Lung (tissue), 17 donors: ENCODE measurements at places on chromosomes 3 and 15. TPM values are rescaled to one million over a fixed set of nuclear protein-coding genes. Genes with fewer than 3 reads are reported as not detected.

DNA sequence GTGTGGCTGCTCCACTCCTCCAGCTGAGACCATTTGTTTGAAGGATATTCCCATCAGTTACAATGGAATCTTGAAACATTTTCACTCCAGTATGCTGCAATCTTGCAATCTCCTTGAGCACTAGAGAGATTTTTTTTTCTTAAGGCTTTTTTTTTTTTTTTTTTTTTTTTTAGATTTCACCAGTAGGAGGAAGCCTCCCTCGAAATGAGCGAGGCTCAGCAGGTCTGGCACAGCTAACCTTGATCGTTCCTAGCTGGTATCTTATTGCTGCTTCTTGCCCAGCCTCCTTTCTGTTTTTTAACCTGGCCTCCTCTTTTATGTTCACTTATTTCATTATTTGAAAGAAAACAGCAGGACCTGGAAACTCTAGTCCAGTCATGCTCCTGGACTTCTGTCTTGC is 48.1 kb downstream of the RAP2B start:
- no peak overlapping the region for H3K27ac ChIP-seq
- no peak for DNase-seq
- H3K4me1 ChIP-seq: no peaks in the 10 kb centered on the region
- H3K27me3 ChIP-seq: no peaks in the 10 kb centered on the region
- no peaks in the 10 kb centered on the region for H3K36me3 ChIP-seq

- H3K27me3 ChIP-seq: no peaks in the 10 kb centered on the region
- no peaks in the 10 kb centered on the region for H3K4me1 ChIP-seq
- DNase-seq: no peak
- no peaks in the 10 kb centered on the region for H3K36me3 ChIP-seq
- no peak overlapping the region for H3K4me3 ChIP-seq
- H3K27ac ChIP-seq: no peak overlapping the region
Observed at GRCh38 chr3:35787936-35788335, 148.6 kb downstream of the ARPP21 start.

- no peaks in the 10 kb centered on the region for H3K4me1 ChIP-seq
- no peak overlapping the region for H3K27ac ChIP-seq
- DNase-seq: no peak
- no peaks in the 10 kb centered on the region for H3K27me3 ChIP-seq
- H3K4me3 ChIP-seq: no peak overlapping the region
Observed at GRCh38 chr15:71677766-71678165, 132.6 kb upstream of the NR2E3 start.

DNA sequence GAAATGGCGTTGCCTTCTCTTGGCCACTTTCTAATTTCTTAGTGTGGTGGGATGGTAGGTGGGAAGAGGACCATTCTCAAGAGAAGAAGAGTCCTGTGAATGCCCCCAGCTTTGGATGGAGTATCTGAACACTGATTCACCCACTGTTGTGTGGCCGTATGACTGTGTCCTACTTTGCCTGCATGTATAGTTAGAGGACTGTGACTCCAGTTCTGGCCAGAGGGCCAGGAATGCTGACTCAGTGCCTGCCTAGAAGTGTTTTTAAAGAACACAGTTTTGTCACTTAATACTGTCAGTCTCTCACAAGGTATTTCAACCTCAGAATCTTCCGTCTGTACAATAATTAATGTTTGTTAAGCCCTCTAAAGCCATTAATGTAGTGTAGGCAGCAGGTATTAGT is 2.1 kb downstream of the SEC61A1 start:
- peaks cover 17% of the 10 kb centered on the region for H3K4me1 ChIP-seq
- no peak overlapping the region for H3K4me3 ChIP-seq
- peaks cover 18% of the 10 kb centered on the region for H3K36me3 ChIP-seq
- no peaks in the 10 kb centered on the region for H3K27me3 ChIP-seq
- DNase-seq: no peak

The THRB gene
- total RNA-seq: 23.5 TPM

GRCh38 chr3:42036483-42036823 is 54.7 kb upstream of the TRAK1 start:
- no peak for DNase-seq
- H3K36me3 ChIP-seq: no peaks in the 10 kb centered on the region
- no peak overlapping the region for H3K4me3 ChIP-seq
- peak overlapping the region; percentile 85 for H3K27ac ChIP-seq
- no peaks in the 10 kb centered on the region for H3K27me3 ChIP-seq

DNA sequence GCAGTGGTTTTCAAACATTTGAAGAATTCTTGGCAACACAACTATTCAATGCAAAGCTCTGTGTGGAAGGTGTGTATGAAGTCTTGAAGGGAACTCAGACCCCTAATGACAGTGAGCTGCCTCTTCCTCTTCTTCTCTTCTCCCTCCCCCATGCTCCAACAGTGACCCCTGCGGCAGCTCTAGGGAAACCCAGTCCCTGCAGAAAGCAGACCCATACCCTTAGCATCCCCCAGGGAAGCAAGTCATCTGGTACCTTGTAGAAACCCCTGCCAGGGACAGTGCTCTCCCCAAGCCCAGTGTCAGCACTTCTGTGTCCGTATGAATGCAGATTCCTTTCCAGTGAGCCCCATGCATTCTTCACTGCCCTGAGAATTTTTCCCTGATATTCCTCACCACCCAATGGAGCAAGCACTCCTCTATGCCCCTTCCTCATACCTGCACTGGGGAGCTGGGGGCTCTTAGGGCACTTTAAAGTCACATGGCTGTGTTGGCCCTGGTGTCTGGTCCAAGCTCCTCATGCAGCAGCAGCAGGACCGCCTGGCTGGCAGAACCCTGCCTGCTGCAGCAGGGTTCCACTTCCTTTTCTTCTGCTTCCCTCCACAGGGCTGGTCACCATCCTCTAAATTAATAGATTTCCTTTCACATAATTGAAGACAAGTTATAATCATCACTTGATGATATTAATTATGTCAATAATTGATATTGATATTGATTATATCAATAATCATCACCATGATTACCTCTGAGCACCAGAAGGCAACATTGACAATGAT is 442.5 kb downstream of the EPHB1 start:
- H3K27me3 ChIP-seq: peaks cover 3% of the 10 kb centered on the region
- no peak overlapping the region for H3K27ac ChIP-seq
- no peak for DNase-seq
- no peaks in the 10 kb centered on the region for H3K36me3 ChIP-seq
